ENCODE measurements at places on chromosomes 7 and 10.

DNA sequence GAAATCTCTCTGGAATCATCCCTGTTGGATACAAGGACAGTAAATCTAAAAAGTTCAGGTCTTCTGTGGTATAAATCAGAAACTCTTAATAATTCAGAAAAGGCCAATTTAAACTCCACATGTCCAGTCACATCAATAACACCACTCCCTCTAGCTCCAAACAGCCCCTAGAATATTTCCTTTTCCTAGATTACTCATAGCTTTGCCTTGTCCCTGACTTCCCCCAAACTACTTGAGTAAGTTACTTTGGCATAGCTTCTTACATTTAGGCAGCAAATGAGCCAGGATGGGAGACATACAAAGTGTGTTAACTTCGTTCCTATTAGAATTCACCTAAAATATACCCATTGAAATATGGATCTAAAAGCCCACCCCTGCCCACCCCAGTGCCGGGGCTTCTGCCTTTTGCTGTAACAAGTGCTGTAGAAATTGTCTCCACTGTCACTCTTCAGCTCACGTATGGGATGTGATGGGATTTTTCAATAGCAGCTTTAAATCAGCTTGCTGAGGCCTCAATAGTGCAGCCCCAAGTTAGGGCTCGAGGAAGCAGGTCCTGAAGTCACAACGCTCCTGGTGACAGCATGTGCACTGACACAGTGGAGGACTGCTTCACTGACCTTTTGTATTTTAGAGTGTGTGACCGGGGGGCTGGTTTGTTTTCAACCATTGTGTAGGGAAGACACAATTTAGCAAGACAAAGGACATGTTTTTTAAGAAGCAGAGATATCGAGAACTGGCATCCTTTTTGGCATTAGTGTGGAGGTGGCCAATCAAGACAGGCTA, 218.2 kb upstream of the KMT2E start:
- no peak for DNase-seq

- no peak for DNase-seq
Observed at GRCh38 chr10:44968091-44968490, 8.5 kb downstream of the RASSF4 start.

DNA sequence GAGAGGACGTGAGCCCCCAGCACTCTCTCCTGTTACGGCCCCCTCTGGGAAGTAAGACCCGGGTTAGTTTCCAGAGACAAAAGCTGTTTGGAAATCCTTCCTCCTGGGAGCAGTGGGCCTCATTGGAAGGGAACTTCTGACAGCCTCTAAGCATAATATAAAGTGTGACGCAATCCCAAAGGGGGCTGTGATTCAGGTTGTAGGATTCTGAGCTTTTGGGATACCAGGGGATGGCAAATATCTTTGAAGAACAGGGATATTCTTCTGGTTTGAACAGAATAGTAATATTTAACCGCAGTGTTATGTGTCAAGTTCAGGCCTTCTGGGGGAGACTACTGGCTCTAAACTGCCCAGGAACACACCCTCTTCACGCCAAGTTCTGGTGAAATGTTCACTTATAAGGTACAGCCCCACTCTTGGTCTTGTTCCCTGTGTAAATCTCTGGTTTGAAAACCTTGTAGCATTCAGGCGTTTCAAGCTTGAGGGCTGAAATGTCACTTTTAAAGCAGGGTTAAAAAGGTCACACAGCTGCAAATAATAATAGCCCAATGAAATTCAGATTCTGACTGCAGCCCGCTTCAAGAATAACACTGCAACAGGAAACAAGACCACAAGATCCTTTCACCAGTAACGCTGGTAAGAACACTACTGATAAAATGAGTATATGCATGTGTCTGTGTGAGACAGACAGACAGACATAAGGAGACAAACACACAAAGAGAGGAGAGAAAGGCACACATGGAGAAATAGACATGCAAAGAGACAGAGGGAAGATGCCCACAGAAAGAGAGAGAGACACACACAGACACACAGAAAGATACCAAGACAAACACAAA, 69.0 kb downstream of the CREB5 start:
- no peak for DNase-seq

DNA sequence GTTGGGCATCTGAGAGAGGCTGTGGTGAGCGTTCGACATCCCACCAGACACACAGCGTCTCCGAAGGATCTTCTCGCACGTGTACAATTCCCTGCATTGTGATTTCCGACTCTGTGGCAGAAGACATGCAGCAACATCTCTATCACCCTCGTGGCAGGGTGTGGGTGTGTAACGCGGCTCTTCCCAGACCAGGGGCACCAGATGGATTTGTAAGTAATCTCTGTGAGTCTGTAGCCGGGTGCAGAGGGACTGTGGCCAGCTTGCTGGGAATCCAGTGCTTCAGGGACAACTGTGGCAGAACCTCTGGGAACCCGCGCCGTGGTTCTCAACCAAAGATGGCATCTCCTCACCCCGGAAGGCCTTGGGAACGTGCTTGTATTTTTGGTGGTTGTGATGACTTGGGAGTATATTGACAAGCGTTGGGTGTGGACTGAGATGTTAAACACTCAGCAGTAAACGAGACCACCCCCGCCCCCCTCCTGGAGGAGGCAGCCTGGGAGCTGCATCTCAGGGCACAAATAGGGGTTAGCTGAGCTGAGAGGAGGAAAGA, 21.2 kb downstream of the FOXL3 start:
- DNase-seq = no peak

DNA sequence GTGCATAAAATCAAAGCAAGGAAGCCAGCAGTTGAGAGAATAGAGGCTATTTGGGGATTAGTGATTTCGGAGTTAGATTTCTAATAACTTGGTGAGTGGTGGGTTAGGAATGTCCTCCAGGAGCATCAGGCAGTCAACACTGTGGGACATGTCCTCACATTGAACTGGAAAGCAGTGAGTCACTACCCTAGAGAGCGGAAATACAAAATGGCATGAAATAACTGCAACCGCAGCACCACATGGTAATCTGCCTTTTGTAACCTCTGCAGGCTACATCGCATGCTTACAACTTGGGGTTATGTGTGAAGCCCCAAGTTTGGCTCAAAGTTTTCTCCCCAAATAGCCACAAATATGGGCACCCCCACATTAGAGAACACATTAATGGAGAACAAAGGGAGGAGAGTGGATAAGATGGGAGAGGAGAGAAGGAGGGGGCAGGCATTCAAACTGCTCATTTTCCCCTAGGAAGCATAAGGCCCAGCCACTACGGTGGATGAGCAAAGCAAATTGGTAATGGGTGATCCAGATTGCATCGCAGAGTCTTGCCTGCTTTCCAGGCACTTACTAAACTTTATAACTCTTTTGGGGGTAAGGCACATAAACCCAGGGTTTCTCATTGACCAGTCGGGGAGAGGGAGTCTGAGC, 22.0 kb upstream of the SLF2 start:
- no peak for DNase-seq

- no peak for DNase-seq
Observed at GRCh38 chr7:100568176-100568895, 5.4 kb downstream of the SAP25 start.

DNA sequence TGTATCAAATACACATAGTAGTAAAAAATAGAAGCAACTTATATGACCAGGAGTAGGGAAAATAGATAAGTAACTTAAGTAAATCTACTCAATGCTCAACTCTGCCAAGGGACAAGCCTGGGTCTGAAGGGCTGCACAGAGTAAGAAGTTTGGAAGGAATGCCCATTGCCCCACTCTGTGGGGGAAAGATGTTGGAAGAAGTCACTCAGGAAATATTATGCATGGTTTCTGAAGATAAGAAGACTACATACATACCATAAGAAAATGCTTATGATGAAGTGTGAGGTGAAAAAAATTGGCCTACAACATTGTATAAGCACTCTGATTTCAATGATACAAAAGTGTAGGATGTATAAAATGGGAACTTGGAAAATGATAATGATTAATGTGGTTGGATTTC, 54.0 kb downstream of the LAMB4 start:
- DNase-seq = no peak

DNA sequence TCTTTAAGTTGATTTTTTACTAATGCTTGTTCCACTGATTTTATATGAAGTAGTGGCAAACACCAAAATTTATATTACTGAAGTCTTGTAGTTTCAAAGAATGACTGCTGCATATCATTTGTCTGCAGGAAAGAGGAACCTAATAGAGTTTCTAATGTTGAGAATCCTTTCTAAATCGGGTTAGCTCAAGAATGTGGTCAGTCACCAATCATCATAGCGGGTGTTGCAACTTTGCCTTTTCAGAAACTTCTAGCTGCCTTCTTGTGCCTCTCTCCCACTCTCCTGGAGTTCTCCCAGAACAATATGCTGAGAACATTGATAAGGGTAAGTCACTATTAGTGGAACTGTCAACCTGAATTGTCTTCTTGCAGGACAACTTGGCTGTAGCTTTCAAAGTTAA, 524.8 kb upstream of the SORCS1 start:
- DNase-seq = no peak

- no peak for DNase-seq
Observed at GRCh38 chr10:48476279-48476982, 128.4 kb downstream of the ARHGAP22 start.

DNA sequence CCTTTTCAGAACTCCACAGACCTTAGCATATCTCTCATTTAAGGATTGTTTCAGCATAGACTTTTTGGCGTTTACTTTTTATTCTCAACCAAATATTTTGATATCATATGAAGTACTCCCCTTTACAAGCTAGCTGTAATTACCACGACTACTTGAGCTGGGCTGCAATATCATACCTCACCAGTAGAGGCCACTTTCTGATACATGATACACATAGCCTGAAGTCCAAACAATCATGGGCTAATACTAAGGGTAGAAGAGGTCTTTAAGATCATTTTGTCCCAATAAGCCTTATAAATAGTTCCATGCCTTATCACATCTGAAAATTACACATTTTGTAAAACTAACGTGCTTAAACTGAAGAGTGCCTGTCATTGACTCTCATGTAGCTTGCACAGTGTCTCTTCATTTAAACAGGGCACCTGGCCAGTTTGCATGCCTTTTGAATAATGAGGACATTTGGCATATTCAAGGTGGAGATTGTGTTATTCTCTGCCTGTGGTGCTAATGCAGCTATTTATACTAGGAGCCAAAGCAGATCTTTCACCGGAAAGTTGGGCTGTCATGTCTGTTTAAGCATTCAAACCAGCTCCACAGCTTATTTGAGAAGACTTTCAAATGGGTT, 403.7 kb upstream of the ZMIZ1 start:
- DNase-seq = peak; percentile 19
